ENCODE measurements at places on chromosomes 7 and 10.

DNA sequence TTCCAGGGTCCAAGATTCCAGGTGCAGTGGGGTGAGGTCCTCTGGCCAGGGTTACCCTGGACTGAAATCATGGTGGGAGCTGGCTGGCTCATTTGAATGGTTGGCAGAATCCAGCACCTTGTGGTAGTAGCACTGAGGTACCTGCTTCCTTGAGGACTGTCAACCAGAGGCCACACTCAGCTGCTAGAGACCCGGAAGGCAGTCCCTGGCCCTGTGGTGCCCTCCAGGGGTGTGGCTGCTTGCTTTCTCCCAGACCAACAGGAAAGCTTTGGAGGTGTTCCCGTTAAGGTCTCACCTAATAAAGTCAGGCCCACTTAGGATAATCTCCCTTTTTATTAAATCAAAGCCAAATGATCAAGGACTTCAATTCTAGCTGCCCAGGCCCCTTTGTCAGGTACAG lies 107.7 kb upstream of the GDF10 start:
- DNase-seq = no peak

DNA sequence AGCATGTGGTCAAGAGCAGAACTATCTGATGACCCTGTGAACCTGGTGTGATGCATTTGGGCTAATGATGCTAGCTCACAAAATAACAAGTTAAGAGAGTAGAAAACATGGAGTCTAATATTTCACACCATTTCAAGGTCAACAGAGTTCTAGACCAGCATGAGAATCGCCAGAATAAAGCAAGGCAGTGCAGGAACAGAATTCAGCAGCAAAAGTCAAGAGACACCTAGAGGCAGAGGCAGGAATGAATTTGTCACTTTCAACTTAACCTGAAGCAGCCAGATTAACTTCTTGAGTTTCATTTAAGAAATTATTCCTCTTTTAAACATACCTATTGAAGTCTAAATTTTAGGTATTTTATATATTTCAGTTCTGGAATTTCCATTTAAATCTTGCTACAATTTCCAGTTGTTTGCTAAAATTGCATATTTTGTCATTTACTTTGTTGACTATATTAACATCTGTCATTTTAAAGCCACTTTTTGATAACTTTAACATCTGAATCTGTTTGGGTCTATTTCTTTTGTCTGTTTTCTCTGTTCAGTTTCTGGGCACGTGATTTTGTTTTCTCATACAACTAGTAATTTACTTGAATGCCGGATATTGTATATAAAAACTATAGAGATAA lies 44.2 kb upstream of the PRSS58 start:
- peak; percentile 42 for DNase-seq

DNA sequence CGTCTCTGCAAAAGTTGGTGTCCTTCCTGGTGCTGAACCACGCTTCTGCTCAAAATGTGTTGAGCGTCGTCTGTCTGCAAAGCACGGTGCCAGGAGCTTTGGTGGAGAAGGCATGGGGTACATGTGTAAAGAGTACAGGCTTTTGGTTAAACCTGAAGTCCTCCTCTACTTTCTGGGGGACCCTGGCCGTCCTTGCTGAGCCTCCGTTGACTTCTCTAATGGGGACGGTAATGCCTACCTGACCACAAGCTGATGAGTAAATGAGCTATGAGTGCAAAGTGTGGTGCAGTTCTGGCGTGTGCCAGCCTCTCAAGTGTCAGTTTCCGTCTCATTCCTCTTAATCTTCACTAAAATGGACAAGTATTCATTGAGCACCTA lies 527 bp upstream of the HERPUD2 start:
- DNase-seq = no peak

GRCh38 chr10:58867683-58868082 lies 308.8 kb upstream of the PHYHIPL start:
- DNase-seq = no peak

DNA sequence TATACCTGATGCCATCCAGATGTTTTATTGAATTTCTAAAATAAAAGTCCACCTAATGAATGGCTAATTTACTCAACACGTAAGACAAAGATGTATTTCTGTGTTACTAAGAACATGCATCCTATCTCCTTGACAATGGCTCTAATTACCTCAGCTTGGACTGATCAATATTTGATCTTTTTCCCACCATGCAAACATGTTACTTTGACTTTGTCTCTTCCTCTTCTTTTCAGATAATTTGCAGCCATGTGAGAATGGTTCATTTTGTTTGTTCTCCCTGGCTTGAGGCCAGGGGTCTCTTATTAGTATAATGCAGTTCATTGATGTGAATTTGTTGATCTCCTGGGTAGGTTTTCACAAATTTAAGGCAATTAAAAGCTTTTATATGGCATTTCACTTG lies 302.1 kb downstream of the ADK start:
- DNase-seq = no peak

DNA sequence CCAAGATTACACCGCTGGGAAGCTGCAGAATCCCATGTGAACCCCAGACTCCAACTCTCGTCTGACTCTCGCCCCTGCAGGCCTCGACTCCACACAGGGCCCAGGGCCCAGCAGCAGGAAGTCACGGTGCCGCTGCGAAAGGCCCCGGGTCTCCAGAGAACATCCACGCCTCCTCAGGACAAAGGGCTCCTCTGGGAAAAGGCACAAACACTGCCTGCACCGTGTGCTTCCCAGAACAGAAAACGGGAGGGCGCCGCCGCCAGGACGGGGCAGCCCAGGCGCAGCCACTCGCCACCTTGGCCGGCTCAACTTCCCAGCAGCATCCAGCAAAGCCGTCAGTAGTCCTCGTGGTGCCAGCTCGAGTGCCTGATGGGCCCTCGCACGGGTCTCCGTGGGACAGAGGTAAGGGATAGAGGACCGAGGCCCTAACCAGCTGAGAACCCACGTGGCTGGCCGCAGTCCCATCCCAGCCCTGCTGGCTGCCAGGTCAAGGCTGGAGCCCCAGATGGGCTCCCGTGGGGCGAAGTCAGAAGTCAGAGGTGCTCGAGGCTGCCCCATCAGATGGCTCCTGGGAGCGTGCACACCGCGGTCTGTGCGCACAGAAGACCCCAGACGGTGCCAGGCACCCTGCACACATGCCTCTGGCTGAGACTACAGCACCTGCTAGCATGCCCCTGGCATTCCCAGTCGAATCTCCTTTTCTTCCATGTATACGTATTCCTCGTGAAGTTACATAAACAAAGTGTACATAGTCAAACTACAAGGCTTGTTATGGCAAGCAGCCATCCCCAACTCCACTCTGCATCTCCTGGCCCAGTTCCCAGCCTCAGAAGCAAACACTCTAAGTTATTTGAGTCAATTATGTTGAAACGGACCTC lies 60.2 kb downstream of the MAD1L1 start:
- DNase-seq = peak; percentile 92

GRCh38 chr7:13538669-13539068 lies 450.8 kb downstream of the ETV1 start:
- no peak for DNase-seq

GRCh38 chr7:130207033-130207432 lies 627 bp upstream of the SSMEM1 start:
- DNase-seq = no peak

DNA sequence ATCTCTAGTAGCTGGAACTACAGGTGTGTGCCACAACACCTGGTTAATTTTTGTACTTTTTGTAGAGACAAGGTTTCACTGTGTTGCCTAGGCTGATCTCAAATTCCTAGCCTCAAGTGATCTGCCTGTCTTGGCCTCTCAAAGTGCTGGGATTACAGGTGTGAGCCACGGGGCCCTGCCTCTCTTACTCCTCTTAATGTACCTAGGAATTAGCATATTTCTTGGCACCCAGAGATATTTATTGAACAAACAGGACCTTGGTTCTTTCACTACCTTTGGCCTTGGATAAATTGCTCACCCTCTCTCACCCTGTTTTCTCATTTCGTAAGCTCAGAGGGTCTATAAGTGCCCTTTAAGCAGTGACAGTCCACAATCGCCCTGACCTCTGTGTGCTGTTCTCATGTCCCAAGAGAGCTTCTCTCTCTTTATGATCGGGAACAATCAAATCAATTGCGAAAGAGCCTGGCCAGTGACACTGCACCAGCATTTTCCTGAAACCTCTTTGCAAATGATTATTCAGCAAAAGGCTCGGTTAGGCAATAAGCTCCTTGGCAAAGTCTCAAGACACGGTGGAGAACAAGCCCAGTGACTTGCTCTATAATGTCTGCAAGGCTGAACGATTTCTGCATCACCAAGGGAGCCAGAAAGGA lies 117.7 kb downstream of the APBB1IP start:
- DNase-seq = peak; percentile 82

GRCh38 chr7:144759653-144760052 lies 76.2 kb downstream of the TPK1 start:
- no peak for DNase-seq
